ENCODE measurements at places on chromosomes 3 and 15.

DNA sequence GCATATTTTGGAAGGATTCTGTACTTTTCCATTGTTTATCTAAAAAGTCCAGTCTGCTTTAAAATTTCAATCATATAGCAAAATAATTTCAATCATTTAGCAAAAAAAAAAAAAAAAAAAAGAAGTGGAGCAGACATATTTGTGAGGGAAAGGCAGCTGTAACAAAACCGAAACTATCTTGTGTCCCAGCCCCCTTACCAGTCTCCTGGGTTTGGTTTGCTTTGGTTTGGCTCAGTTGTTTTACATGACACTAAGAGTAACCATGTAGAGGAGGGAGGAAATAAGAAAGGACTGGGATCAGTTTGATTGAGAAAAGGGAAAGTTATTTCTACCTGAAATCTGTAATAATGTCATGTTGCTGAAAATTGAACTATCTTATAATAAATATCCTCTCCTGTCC is 158.8 kb upstream of the GADL1 start:
- DNase-seq, result no peak

DNA sequence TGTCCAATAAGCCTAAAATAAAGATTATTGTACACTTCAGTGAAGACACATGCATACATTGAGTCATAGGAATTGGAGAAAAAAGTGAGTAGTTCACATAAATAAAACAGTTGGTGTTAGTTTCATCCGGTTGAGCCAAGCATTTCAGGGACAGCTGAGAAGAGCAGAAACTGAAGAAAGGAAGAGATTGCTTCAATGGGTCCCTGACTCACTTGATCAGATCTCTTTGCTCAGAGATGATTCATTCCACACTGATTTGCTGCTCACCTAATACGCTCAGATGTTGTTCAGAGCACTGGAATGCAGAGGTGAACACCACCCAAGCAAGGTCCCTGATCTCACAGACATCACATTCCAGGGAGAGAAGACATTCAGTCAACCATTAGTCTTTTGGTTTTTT is 93.7 kb downstream of the RAD18 start:
- peak; percentile 6 for DNase-seq

GRCh38 chr3:139292711-139293664 is 50.8 kb upstream of the MRPS22 start:
- DNase-seq, result peak; percentile 42

DNA sequence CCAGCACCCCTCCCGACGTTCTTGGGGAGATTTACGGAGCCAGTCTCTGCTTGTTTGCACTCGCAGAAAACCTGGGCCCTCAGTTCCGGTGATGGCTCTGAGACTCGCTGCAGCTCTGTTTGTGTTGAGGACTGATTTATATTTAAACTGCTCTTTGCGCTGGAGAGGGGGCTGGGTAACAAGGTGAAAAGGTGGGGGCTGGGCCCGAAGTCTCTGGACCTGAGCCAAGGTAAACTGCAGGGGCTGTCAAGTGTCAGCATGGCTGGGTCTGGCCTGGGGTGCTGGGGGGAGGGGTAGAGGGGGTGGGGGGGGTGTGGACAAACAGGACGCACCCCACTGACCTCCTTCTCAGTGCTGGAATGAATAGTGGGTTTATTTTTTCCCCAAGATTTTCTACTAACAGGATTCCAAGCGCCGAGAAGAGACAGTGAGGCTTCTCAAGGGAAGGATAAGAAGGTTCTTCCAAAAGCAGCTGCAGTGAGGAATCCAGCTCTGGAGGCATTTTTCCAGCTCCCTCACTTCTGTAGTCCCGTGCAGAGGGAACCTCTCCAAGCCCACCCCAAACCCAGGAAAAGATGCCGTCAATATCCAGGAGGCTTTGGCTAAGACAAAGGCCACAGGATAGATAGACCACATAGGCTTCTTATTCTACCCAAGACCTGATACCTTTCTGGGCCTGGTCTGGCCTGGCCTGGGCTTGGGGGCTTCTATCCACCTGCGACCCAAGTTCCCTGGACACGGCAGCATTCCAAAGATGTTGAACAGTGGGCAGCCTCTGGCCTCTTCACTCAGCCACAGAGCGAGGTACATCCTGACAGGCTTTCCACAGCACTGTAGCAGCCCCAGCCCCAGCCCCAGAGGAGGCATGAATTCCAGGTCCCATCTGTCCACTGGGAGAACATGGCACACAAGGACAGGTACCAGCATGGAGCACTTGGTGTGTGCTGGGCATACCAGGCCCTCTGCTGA is 938 bp upstream of the SLCO2A1 start:
- DNase-seq, result no peak

- DNase-seq, result peak; percentile 54
Observed at GRCh38 chr3:185152410-185153170, at the start of gene C3orf70. Gene C3orf70, minus strand, starts transcription at chr3:185153060. Its CDS starts 237 bp downstream, at chr3:185152823.

- DNase-seq, result no peak
Observed at GRCh38 chr3:195034101-195034500, 236.9 kb downstream of the XXYLT1 start.

- DNase-seq, result no peak
Observed at GRCh38 chr3:179265875-179266274, 15.0 kb upstream of the KCNMB3 start.

DNA sequence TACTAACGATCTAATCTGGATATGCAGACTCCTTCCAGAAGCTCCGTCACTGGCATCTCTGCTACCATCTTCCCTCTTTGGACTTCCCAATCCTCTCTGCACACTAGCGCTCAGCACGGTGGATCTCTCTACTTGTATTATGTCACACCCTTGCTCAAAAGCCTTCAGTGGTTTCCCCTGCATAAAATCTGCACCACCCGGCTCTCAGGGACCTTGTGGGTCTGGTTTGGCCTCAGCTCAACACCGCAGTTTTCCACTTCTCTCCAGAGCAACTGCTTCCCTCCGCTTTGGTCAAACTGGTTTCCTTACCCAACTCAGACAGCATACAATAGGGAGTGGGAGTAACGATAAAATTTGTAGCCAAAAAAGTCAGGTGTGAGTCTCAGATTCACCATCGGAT is 30.7 kb upstream of the HES1 start:
- DNase-seq, result no peak

- no peak for DNase-seq
Observed at GRCh38 chr15:87681104-87681503, 575.4 kb downstream of the NTRK3 start.

DNA sequence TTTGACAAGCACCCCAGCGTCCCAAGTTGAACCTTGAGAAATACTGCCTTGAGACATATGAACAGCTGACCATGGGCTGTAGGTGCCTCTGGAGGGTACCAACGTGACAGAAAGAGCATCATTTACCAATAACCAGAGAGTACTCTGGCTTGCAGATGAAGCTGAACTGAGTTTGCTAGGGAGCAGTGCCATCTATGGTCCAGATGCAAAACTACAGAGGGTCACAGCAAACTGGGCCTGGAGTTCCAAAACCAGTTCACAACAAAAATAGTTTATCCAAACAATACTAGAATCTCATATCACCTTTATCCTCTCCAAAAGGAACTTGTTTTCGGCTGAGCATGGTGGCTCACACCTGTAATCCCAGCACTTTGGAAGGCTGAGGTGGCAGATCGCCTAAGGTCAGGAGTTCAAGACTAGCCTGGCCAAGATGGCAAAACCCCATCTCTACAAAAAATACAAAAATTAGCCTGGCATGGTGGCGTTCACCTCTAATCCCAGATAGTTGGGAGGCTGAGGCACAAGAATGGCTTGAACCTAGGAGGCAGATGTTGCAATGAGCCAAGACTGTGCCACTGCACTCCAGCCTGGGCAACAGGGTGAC is 69.3 kb downstream of the CHAC1 start:
- peak; percentile 21 for DNase-seq

DNA sequence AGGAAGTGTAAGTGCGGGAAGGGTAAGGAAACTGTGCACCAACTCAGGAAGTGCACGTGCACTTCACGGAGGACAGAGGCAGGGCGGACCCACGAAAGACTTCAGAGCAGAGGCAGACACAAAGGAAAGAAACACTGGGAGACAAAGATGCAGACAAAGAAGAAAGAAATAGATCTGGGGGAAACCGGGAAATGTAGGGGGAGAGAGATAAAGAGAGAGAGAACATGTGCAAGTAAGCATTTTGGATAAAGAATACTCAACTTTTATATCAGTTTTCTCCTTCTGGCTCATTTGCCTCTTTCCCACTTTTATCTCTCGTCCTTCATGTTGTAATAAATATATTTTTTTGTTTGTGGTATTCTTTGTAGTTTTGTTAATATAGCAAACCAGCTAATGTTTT is 204.2 kb downstream of the WDR72 start:
- no peak for DNase-seq

DNA sequence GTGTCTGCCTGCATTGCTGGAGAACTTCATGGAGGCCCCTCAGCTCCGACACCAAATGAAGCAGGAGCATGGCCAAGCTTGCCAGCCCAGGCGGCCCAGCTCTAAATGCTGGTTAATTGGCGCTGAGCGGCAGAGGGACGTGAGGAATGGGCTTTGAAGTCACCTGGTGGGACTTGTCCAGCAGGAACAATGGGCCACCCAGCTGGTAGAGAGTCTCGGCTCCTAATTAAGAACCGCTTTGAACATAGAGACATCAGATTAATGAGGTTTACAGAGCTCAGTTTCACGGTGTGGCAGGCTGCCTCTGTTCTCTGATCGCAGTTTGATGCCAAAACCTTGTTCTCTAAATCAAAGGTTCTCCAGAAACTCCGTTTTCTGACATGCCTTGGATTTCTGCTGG is 77.5 kb upstream of the LINGO1 start:
- DNase-seq, result no peak

DNA sequence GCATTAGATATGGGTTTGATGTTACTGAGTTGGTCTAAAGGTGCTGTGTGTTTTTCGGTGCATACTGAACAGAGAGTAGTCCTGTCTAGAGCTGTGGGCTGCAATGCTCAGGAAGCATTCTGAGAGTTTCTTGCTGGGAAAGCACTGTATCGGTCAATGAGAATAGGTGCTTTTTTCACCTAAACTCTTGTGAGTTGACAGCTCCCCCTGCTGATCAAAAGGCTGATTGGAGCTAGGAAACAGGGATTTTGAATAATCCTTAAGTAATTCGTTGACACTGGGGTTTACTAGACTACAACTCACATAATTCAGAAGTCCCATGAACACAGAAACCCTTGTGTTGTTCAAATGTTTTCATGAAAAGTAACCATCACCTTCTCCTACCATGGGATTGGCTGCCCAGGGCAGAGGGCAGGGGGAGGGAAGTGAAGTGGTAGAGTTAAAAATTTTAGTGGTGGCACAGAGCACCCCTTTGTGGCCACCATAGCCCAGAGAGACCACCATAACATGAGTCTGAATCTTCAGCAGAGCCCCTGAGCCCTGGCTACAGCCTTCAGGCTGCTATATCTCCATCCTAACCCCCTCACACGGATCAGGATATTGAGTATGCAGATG is 13.0 kb upstream of the MANF start:
- DNase-seq, result peak; percentile 73

GRCh38 chr3:49652903-49653415 is 21.2 kb upstream of the APEH start:
- no peak for DNase-seq

- DNase-seq, result no peak
Observed at GRCh38 chr3:54003136-54003535, 111.5 kb upstream of the SELENOK start.

DNA sequence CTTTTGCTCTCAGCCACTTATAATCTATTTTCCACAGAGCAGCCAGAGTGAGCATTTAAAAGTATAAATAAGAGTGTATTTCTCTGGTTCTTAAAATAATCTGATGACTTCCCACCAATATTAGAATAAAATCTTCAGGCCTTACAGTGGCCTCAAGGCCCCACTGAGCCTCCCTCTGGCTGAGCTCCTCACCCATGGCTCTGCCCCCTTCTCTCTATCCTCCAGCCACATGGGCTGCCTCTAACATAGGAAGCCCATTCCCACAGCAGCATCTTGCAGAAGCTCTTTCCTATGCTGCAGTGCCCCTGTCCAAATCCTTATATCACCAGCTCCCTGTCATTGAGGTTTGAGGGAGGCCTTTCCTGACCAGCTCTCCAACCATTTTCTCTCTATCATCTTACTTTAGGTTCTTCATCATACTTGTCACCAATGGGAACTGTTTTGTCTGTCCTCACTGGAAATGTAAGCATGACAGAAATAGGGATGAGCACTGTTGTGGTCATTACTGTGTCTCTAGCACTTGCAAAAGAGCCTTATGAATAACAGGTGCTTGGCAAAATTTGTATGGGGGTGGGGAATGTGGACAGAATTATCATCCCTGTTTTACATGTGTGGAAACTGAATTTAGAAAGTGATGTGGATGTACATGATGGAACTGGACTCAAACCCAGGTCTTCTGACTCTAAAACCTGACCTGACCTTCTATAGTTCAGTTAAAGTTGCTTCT is 250.6 kb downstream of the NR1D2 start:
- DNase-seq, result no peak

- DNase-seq, result no peak
Observed at GRCh38 chr3:155512867-155513261, 219.4 kb upstream of the STRIT1 start.

- no peak for DNase-seq
Observed at GRCh38 chr3:137012097-137012501, 54.3 kb downstream of the IL20RB start.

DNA sequence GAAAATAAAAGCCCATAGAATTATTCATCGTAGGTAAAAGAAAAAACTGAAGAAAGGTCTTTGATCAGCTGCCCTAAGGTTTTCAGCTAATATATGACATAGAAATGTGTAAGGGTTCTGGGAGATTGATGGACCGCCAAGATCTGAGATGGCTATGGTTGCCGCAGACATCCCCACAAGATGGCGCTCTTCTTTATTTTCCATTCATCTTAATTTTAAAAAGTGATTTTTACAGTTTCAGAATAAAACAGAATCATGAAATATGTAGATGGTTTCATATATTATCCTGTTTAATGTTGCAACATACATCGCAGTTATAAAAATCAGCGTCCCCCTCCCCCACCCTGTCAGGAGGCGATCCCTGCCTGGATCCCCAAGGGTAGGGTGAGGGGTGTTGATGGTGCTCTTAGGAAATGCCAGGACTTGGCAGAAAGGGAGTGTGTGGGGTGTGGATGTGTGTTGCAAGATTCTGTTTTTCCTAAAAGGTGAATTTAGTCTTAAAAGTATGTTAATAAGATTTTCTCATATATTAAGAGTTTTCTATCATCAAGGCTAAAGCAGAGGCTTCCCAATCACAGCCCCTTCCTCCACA is 68.8 kb downstream of the ANXA2 start:
- DNase-seq, result peak; percentile 9

GRCh38 chr3:45592405-45592804 is 2.1 kb upstream of the LIMD1 start:
- DNase-seq, result no peak

Measured in COLO829 (cell line).